ENCODE measurements at places on chromosomes 1 and 21.

GRCh38 chr1:7097938-7098592 lies 312.8 kb downstream of the CAMTA1 start:
- no peak for DNase-seq

- no peak for DNase-seq
These were observed 2.6 kb downstream of the SLAMF8 start for GRCh38 chr1:159829273-159829634.

DNA sequence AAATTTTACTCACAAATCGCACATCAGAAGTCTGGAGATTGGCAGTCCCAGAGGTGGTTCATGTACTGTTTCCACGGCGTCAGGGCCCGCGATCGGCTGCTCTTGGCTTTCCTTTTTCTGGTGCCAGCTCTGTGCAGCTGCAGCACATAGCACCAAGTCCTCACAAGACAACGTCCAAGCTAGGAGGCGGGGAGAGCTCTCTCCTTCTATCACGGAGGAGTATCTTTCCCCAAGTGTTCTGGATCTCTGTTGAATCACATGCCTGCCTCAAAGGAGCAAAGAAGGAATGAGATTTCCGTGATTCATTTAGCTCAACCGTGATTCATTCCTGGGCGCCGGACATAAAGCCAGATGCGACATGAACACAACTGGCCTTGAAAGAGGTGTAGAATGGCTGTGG lies 25.5 kb downstream of the MT1HL1 start:
- DNase-seq, result no peak

DNA sequence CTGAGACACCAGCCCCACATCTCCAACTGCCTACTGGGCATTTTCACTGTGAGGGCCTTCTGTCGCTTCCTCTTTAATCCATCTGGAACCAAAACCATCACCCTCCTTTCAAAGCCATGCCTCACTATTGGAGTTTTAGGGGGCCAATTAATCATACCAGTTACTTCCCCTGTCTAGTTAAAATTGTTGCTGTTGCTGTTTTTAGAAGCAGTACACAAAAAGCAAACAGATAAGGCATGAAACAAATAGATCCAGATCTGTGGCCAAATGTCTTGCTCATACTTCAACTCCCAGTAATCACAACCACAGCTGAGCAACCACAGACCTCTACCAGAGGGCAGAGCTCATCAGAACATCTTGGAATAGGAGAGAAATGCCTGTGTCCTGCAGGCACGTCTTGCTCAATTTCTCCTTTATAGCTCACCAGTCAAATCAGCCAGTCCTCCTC lies 133.8 kb upstream of the C1orf105 start:
- DNase-seq, result no peak

DNA sequence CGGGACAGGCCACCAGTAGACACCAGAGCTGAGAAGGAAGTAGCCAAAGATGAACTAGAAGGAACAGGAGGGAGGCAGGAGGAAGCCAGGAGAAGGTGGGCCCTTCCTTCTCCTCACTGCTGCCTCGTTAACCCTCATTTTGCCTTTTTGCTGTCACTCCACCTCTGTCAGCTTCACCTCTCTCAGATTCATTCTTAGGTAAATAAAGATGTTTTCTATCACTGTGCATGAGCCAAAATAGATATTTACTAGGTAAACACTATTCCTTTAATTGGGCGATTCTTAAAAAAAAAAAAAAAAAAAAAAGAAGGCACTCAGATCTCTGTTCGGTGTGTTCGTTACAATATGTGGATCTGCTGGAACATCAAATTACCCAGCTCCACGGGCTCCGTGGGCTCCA lies 112.3 kb downstream of the GLUL start:
- no peak for DNase-seq

All from stimulated activated CD8-positive, alpha-beta memory T cell treated with anti-CD3 and anti-CD28 coated beads, Interleukin-12 subunit alpha, Interleukin-12 subunit beta, amount 100 ng/mL, for 1 hour (primary cell).